ENCODE measurements at places on chromosomes 12 and 14.
A peak's percentile ranks its signal among the peaks of the same experiment; 100 is the strongest.

- no peak for DNase-seq
These were observed 29.3 kb upstream of the PNMA1 start for GRCh38 chr14:73743431-73743931.

DNA sequence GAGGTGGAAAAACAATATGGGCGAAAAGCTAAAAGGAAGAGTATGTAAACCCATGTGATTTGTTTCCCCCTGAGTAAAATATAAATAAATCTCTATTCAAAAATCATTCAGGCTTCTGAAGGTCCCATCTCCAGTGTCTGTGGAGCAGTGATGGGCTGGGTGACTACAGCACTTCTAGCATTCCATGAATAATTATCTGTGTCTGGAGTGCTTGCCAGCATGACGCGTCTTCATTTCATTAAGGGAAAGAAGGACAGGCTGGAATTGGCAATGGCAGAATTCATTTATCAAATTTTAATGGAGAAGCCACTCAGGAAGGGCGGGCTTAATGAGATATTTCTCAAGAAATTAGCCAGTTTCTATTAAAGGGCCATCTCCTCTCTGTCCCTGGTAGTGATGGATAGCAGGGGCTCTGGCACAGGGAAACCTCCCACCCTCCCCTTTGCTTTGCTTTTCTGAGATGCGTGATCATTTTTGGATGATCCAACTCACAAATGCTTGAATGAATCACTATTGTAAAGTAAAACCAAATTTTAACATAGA lies 916.3 kb upstream of the SEL1L start:
- no peak for DNase-seq

GRCh38 chr14:34336501-34336900 lies 125.5 kb downstream of the SPTSSA start:
- no peak for DNase-seq

GRCh38 chr14:89085231-89085731 lies 260.8 kb downstream of the TTC8 start:
- no peak for DNase-seq

DNA sequence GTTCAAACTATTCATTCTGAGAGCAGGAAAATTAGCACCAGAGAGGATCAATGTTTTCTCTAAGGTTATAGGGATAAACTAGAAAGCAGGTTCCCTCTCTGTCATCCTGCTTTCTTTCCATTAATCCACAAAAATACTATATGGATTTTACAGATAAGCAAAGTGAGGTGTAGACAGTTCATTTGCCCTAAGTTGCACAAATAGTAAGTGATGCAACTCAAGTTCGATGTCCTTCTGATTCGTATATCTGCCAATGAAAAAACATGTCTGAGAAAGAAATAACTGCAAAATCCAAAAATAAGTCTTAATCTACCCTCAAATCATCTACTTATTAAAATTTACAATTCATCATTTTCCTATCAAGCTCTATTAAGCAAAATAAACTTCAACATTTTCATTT lies 254.6 kb upstream of the USP15 start:
- DNase-seq, result no peak

DNA sequence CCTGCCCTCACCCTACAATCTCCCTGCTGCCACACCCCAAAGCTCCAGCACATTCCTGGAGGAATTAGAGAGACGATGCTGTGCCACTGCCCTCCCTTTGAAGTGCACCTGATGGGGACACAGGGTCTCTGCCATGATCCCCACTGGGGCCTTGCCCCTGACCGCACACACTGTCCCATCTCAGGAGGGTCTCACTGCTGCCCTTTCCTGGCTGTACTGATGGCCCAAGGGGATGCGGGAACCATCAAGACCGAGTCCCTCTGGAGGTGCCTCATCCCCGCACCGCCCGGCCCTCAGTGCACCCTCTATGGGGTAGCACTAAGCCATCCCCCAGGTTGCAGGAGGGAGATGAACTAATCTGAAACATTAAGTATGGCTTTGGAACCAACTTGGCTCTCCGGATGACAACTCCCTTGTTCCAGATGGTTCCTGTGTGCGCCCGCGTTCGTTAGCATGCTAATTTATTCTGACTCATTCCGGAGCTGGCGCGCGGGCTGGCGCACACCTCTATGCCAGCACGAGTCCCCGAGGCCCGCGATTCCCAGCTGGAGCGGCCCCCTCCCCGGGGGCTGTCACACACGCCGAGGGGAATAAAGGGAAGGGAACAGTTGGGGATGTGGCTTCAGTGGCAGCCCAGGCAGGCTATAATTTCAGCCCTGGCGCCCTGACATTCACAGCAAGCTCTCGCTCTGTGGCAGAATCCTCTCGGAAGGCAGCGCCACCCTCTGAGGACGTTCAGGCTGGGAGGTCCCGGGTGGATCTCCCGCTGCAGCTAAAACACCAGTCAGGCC lies 34.2 kb upstream of the C14orf180 start:
- DNase-seq, result peak; percentile 45

- no peak for DNase-seq
These were observed 181.4 kb downstream of the EFCAB11 start for GRCh38 chr14:89773151-89773550.

- no peak for DNase-seq
These were observed 54.2 kb downstream of the FNTB start for GRCh38 chr14:65040666-65041433.

DNA sequence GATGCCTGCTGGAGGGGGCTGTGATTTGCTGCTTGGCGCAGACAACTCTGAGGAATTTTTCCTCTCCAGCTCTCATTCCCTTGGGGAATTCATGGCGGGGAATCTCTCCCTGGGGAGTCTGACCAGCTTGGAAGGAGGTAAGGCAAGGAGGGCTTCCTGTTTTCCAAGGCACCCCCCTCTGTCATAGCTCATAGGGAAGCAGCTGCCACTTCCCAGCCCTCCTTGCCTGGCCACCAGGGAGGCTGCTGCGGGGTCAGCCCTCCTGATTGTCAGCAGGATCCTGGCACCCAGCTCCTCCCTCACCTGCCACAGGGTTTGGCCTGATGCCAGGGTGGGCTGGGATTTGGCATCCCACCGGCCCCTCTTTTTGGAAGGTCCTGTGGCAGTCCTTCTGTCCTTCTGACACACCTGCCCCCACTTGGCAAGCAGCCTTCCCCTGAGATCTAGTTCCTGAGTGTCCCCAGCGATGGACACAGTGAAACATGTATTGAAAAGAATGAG lies 74.9 kb downstream of the TSPAN9 start:
- DNase-seq, result no peak

- no peak for DNase-seq
These were observed 175.9 kb downstream of the MON2 start for GRCh38 chr12:62642486-62642885.

GRCh38 chr14:32697114-32697513 lies 241.6 kb upstream of the NPAS3 start:
- DNase-seq, result no peak

GRCh38 chr12:101749657-101750056 lies 10.4 kb upstream of the SYCP3 start:
- DNase-seq, result no peak

DNA sequence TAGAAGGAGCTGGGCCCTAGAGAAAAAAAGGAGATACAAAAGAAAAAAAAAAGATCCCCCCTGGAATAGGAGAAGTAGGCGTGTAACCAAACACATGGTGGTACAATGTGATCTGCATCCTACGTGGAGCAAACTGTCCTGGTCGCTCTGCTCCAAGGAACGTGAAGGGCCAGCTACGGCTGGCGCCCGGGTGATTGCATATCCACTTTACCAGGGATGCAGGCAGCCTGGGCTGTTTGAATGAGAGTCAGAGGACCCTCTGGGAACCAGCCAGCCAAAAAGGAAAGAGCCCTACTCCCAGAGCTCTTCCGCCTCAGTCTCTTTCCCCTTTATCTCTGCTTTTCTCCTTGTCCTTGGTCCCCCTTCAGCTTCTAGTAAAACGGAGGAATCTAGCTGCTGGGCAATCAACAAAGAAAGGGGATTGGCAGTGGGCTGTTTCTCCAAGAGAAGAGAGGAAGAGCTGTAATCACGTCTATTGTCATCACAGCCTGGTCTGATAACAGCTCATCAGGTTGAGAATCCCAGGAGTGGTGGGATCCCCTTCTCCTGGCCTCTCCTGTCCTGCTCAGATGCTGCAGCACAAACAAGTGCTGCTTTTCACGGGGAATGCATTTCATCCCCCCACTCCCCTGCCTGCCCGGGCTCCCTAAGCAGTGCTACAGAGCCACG lies 156.0 kb downstream of the ADCK1 start:
- DNase-seq, result no peak

- DNase-seq, result no peak
These were observed 34.0 kb downstream of the SH2B3 start for GRCh38 chr12:111439657-111440151.

DNA sequence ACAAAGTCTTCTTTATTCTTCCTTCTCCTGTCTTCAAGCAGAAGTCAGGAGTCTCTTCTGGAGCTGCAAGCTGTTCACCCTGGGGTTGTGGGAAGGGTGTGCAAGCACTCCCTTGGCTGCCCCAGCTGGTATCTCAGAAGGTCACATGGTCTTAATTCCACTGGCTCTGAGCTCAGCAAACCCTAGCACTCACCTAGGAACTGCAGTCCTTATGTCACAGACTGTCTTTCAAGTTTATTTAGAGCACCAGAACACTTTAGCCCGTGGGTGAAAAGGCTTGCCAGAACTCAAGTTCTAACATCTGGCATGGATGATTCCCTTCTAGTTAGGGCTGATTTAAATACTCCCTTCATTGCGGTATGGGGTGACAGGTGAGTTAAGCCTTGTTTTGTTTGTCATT lies 379.0 kb downstream of the CCER1 start:
- no peak for DNase-seq

- DNase-seq, result no peak
These were observed 14.0 kb upstream of the MUCL1 start for GRCh38 chr12:54840244-54840865.

DNA sequence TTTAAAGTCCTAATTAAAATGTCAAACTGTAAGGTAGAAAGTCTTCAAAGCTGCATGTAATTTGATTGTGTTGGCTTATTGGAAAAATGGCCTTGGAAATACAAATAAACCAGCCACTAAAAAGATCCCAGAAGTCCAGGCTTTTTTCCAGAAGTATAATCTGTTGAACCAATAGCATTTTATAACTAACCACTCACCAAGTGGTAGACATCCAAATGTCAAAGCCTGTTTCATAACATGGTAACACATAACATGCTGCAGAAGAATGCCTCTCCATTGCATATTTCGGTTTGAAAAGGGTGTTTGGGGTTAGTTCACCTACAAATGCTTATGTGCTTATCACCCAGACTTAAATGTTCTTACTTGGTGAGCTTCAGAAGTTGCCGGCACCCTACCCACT lies 183.7 kb upstream of the DIO2 start:
- DNase-seq, result no peak

- DNase-seq, result peak; percentile 69
These were observed at the start of gene GALNT6 for GRCh38 chr12:51391283-51392123. GALNT6 (minus strand) TSS chr12:51391406; CDS start chr12:51379781, 11,625 bp downstream.

DNA sequence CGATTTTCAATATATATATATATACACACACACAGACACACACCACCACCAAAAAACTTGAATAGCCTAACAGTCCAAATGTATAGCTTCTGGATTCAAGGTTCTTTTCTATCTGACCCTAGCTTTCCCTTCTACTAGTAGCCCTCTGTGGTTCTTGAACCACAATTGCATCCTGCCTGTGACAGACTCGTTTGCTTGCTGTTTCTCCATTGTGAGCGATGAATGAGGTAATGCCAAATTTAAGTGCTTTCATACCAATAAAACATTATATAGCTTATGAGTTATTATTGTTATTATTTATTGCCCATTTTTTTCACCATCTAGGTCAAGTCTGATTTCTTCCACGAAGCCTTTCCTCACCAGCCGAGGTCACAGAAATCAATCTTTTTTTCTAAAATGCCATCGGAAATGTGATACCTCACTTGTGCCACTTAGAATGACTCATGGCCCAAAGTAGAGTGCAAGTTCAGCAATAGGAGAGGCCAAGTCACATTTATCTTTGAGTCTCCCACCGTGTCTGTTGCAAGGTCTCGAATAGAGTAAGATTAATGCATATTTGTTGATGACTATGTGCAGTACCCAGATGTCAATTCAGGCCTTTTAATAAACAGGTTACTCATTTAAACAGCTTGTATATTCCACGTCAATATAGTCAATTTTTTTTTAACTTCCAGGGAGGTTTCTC lies 1015.8 kb upstream of the SEL1L start:
- no peak for DNase-seq

DNA sequence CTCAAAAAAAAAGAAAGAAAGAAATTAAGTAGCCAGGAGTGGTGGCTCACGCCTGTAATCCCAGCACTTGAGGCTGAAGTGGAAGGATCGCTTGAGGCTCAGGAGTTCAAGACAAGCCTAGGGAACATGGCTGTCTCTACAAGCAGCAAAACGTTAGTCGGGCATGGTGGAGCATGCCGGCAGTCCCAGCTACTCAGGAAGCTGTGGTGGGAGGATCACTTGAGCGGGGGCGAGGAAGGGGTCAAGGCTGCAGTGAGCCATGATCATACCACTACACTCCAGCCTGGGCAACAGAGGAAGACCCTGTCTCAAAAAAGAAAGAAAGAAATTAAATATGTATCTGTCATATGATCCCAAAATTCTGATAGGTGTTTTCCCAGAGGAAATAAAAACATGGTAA lies 5.3 kb downstream of the RAD52 start:
- no peak for DNase-seq

- no peak for DNase-seq
These were observed 84.7 kb upstream of the TSPAN8 start for GRCh38 chr12:71242511-71242910.

DNA sequence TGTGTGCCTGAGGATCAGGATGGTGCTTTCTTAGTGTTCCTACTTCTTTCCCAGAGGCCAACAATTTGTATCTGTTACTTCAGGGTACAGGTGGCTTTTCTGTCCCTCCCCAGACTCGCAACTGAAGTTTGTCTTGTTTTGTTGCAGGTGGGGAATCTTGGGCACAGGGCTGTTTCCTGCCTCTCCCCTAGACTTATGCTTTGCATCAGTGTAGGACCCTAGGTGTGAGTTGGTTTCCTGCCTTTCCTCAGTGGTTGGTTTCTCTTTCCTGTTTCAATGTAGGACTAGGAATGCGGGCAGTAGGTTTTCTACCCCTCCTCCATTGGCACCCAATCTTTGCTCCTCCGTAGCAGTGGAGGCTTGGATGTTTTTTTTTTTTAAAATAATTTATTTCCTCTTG lies 87.0 kb downstream of the TRMT5 start:
- DNase-seq, result no peak

GRCh38 chr12:6189028-6189427 lies 11.2 kb upstream of the CD9 start:
- no peak for DNase-seq

DNA sequence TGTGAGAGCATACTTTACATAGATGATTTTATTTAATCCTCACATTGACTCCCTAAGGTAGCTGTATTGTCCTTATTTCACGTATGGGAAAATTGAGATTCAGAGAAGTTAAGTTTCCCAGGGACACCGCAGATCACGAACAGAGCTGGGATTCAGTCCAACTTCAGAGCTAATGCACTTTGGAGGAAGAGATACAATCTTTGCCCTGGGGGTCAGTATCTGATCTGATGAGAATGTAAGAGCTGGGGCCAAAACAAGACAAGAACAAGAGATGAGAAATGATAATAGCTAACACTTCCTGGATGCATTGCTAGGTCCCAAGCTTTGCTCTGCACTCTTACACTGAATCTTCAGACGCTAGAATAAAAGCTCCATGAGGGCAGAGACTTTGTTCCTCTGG lies 6.0 kb upstream of the CSAD start:
- DNase-seq, result no peak

- DNase-seq, result no peak
These were observed 61.8 kb upstream of the ATP2B1 start for GRCh38 chr12:89770391-89770790.

Measured in SW480 (cell line).